ENCODE measurements at places on chromosomes 2 and 18.

DNA sequence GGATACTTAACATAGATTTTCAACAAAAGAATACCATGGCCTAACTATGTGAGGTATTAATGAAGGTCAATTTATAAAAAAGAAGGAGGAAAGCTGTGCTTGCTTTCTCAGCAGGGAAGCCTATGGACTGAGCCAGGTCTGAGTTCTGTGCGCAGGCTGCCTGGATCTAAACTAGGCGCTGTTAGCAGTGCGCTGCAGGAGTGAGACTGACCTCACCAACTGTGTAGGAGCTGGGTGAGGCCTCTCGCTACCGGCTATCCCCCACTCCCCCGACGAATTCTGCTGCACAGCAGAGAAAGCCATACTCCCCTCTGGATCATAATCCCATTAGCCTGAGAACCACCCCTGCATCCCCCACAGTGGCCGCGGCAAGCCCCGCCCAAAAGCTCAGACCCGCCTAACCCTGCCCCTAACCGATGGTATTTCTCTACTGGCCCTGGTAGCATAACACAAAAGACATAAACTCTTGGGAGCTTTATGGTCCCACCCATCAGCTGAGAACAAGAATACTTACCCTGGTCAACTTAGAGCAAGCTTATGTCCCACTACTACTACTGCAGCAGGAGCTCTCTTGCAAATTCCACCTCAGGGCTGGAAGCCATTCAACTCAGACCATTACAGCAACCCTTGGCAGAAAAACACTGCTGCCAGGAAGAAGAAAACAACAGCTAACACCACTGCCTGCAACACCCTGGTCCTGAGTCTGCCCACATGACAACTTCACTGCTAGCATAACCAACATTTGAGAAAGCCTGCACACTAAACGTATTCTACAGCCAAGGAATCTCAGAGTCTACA is 28.0 kb downstream of the SULT1C2 start:
- no peak for DNase-seq

- DNase-seq = no peak
Measured at GRCh38 chr2:127700527-127701192, 637 bp upstream of the SFT2D3 start.

- DNase-seq = no peak
Measured at GRCh38 chr2:195486520-195486919, 170.5 kb upstream of the SLC39A10 start.

DNA sequence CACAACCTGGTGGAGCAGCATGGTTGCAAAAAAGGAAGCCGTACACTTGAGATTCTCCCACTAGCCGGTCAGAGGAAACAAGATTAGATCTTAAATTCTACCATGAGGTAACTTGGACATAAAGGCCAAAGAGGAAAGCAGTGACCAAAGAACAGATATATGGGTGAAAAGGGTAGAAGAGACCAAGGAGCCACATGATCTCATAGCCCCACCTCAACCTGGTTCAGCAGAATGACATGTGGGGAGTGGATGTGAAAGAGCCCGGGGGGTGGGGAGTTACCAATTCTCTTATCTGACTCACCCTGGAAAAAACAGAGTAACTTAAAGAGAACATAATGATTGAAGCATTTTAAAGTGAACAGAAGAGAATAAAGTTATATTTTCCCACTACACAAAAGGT is 683.0 kb downstream of the DSC3 start:
- no peak for DNase-seq

DNA sequence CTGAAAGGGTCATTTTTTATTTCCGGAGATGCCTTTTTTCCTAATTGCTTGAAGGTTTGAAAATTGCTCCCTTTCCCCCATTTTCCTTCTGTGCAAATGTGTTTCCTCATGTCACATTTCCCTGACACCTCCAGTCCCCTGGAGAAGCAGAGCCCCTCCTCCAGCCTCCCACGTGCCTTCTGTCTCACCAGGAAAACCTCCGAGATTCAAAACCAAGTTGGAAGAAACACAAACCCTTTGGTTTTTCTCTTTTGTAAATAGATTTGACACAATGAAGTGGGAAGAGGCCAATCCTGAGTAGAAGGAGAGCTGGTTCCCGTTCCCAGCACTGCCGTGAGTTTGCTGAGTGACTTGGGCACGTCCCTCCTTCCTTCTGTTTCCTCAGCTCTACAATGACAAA is 125.4 kb upstream of the MYCN start:
- DNase-seq = no peak

GRCh38 chr18:5166606-5167280 is 30.3 kb downstream of the AKAIN1 start:
- no peak for DNase-seq

- DNase-seq = no peak
Measured at GRCh38 chr2:17160594-17160993, 357.6 kb downstream of the RAD51AP2 start.

GRCh38 chr2:12555012-12555645 is 161.6 kb upstream of the TRIB2 start:
- DNase-seq = no peak

GRCh38 chr2:145930318-145930717 is 1410.4 kb upstream of the ZEB2 start:
- DNase-seq = no peak

DNA sequence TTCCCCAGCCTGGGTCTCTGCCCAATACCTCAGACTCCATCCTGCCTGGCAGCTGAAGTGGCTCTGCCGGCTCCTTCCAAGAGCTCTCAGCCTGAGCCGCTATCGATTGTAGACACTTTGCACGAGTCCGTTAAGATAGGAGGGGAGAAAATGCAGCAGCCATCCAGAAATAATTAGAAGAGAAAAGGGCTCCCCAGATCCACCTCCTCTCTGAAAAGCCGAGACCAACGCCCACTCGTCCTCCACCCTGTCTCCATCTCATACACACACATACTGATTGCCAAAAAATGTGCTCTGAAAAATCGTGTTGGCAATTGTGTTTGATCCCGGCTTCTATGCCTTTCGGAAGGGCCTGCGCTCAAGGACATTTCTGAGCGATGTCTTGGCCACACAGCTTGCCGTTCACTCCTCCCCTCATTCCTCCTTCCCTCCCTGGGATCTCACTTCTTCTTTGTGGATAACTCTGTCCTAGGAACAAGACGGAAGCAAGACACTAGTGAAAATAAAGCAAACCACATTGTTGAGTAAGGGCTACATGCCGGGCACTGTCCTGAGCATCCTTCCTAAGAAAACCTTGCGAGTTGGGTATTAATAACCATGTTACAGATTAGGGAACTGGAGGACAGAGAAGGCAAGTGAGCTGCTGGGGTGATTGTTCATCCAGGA is 372.8 kb upstream of the MYT1L start:
- no peak for DNase-seq

GRCh38 chr2:28608500-28609424 is 112.9 kb downstream of the PLB1 start:
- no peak for DNase-seq

DNA sequence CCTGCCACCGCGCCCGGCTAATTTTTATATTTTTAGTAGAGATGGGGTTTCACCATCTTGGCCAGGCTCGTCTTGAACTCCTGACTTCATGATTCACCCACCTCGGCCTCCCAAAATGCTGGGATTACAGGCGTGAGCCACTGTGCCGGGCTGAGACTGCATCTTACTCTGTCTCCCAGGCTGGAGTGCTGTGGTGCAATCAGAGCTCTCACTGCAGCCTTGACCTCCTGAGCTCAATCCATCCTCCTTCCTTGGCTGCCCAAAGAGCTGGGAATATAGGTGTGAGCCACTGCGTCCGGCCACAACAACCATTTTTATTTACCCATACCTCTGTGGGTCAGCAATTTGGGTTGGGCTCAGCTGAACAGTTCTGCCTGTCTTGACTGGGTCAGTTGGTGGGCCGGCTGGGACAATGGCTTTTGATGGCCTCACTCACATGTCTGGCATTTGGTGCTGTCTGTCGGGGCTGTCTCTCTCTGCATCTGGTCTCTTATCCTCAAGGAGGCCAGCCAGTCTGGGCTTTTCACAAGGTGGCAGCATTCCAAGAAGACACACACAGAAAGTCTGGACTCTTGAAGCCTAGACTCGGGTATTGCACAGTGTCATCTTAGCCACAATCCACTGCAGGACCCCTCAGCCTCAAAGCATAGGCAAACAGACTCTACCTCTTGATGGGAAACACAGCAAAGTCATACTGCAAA is 116.8 kb upstream of the GATA6 start:
- no peak for DNase-seq

GRCh38 chr2:18516112-18516511 is 44.3 kb downstream of the RDH14 start:
- no peak for DNase-seq

DNA sequence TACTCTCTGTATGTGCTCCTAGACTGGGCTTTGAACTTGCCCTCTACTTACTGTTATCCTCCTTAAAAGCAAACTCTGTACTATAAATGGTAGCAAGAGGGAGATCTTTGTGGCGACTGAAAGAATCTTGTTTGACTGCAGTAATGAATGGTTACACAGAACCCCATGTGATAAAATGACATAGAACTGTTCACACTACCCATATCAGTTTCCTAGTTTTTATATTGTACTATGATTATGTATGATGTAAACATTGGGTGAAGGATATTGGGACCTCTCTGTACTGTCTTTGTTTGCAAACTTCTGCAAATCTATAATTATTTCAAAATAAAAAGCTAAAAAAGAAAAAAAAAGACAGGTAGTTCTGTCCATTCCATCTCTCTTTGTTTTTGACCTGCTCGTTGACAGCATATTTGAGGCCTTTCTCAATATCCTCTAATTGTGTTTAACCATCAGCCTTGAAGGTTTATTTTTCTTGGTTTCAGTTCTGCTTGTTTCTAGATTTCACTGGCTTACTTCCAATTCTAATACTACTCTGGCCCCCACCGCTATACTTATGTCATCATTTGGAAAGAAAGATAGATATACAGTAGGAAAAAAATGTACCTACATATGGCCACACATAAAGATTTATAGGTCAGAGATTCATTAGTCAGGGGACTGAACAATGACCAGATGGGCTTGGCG is 79.2 kb upstream of the MYO3B start:
- DNase-seq = no peak

DNA sequence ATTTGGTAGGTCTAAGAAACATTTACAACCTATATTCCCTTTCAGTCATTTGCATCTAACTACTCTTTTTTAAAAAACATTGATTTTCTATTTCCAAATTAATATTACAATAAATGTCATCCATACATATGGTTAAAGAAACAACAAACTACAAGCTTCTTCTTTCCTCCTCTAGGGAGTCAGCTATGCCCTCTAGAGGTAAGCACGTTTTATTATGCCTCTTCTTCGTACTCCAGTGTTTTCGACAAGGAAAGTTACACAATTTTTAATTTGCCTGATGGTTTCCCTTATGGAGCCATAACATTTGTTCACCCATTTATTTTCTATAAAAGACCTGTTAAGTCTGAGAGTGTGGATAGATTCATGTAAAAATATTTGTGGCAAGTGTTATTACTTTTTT is 183.4 kb upstream of the CDH7 start:
- no peak for DNase-seq

DNA sequence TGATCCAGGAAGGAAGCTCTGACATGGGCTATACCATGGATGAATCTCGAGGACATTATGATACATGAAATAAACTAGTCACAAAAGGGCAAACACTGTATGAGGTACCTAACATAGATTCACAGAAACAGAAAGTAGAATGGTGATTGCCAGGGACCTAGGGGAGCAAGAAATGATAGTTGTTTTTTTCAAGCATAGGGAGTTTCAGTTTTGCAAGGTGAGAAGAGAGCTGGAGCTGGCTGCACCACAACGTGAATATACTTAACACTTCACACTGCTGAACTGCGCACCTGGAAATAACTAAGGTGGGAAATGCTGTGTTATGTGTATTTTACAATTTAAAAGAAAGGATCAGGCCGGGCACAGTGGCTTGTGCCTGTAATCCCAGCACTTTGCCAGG is 13.2 kb upstream of the AGAP1 start:
- DNase-seq = no peak

DNA sequence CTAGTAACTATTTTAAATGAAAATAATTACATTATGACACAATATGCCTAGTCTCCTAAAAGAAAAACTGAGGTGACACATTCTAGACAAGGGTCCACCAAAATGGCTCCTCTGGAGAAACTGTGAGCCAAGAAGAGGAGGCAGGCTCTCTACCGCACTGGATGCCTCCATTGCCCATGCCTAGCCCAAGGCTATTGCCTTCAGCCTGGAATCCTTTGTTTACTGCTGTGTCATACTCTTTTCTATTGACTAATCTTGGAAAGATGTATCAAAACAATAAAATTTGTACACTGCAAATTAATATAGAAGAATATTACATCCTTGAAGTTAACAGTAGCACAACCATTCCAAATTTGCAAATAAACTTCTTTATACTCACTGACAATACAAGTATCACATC is 167.1 kb downstream of the RAB3GAP1 start:
- no peak for DNase-seq

DNA sequence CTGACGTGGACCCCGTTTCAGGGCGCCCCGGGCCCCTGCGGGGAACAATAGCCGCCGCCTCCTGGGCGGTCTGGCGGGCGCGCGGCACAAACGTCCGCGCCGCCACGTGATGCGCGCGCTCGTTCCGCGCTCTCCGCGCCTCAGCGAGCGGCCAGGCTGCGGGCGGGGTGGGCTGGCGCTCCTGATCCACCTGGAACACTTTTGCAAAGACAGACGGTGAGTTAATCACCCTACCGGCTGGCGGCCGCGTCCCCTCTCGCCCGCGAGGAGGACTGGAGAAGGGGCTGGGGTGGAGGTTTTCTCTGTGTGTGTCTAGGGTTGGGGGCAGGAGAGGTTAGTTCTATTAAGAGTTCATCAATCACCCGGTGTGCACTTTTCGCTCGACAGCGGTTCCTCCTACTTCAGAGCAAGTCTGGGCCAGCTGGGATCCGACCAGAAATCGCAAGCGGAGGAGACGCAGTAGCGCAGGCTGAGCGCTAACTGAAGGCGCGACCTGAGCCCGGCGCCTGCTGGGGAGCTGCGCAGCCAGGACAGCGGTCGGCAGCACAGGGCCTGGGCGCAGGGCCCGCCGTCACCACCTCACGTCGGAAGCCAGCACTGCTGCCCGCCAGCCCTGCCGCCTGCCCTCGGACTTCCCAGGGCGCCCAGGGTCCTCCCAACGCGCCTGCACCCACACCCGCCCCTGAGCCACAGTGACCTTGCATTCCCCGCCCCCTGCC is 10.3 kb upstream of the HOXD1 start:
- DNase-seq = no peak

DNA sequence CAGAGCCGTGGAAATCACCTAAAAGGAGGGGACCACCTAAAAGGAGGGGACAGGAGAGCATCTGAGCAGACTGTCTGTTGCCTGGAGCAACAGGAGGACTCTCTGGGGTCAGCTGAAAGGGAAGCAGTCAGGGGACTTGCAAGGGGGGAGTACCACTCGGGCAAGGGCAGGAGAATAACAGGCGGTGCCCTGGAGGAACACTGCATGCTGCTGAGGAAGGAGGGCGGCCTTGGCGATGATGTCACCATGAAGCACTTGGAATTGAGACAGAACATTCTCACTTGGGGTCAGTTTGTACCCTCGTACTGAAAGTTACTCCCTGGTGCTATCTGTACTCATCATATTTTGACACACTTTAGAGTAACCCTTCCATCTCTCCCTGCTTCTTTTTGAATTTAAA is 18.4 kb downstream of the SIX3 start:
- no peak for DNase-seq

DNA sequence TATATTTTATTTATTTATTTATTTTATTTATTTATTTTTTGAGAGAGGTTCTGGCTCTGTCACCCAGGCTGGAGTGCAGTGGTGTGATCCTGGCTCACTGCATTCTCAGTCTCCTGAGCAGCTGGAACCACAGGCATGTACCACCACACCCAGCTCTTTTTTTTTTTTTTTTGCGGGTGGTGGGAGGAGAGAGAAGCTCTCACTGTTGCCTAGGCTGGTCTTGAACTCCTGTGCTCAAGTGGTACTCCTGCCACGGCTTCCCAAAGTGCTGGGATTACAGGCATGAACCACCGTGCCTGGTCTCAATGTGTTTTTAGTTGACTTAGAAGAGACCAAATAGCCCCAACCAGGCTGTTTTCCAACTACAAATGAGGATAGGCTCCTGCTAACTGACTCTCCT is 80.7 kb downstream of the PDCL3 start:
- DNase-seq = no peak
